ENCODE measurements at places on chromosomes 12 and 14. TPM values are rescaled to one million over a fixed set of nuclear protein-coding genes. Genes with fewer than 3 reads are reported as not detected.

Gene KRT79
- total RNA-seq, result 2.4 TPM

Gene CCDC177
- total RNA-seq, result not detected

- no peak for DNase-seq
Observed at GRCh38 chr14:102819747-102820330, 42.6 kb downstream of the TRAF3 start.

DNA sequence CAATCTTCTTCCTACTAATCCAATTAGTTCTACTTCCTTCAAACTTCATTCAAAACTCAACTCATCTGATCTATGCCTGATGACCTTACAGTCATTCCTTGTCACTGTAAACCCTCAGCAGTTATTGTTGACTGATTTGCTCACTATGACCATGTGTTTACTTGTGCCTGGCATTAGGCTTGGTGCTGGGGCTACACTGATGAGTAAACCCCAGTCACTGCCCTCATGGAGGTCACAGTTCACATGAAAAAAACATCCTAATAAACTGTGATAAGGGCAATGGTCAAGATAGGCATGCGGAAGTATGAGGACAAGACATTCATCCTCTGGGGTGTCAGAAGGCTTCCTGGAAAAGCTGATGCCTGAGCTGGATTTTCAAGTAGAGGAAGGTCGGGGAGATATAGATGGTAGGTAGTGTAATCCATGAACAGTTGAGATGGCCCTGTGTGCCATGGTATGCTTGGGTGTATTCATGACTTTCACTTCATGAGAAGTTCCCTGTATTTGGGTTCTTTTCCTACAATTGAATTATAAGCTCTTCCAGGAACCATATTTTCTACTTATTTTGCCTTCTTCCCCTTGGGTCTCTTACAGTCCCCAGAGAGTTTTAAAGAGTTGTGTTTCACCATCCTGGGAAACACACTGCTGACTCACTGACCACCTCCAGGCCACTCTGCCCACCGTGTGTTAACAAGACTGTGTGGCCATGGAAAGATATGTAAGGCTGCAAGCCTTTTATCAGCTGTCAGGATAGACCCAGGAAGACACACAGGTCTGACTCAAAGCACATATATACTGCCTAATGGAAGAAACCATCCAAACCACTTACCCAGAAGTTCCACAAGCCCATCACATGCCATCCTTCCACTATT lies 38.7 kb upstream of the DUSP6 start:
- no peak for DNase-seq

DNA sequence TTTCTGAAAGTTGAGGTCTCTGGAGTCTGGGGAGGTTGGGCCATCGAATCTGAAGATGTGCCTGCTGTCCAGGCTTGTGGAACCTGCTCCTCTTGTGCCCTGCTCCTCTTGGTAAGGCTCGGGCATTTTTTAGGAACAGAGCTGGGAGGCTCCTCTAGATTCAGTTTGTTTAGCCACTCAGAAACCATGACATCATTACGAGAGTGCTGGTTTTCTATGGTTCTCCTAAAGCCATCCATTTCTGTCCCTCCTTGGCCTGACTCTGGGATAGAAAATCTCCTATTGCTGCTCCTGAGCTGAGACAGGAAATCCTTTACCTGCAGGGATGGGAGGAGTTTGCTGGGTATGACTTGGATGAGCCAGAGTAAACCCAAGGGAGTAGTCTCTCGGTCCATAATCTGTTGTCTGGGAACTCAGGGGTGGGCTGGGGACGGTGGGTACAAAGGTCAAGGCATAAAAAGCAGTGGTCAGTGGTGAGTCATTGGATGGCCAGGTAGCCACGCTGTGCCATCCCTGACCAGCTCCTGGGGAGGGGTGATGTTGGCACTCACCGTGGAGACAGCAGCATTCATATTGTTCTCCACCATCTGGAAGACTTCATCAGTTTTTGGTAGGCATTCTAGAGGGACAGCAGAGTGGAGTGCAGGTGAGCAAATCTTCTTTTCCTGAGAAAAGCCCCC lies 2.4 kb upstream of the ADCY4 start:
- no peak for DNase-seq

Gene DLGAP5
- total RNA-seq, result not detected

Gene NOVA1
- 11.7 TPM for total RNA-seq

- no peak for DNase-seq
Observed at GRCh38 chr14:69938751-69939150, 59.5 kb downstream of the SMOC1 start.

- DNase-seq, result no peak
Observed at GRCh38 chr12:57149245-57149900, 2.0 kb upstream of the LRP1-AS start.

DNA sequence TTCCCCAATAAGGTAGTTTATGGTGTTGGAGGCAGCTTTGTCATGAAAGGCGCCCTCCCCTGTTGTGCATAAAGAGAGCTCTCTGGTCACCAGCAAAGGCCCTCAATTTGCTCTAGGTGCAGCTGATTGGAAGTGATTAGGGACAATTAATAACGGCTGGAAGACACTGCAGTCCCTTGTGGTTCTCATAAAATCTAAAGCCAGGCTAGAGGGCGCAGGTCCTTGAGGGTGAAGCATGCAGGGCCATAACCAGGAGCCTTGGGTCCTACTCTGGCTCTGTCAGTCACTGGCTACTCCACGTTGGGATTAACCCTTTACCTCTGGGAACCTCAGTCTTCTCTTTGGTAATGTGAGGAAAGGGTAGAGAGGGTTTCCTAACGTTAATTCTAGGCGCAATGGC lies 1.9 kb downstream of the DAAM1 start:
- DNase-seq, result no peak

DNA sequence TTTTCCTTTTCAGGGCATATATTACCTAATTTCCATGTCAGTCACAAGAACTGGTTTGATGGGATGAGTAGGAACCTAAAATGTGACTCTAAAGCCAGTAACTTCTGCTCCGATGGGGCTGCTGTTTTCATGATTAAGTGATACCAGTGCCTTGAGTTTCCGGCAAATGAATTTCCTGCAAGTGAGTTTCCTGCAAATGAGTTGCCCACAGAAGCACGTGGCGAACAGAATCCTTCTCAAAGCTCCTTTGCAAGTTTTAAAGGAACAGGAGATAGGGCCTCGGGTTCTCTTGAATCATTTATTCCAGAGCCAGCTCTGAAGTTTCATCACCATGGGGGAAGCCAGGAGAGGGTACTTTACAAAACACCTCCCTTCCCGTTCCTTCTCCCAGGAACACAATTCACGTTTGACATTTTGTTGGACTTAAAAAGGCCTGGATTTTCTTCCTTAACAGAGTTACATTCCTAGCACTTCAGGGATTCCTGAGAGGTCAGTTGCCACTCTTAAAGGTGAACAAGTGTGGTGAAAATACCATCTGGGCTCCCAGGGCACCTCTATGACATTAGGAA lies 2.2 kb upstream of the PPTC7 start:
- DNase-seq, result no peak

DNA sequence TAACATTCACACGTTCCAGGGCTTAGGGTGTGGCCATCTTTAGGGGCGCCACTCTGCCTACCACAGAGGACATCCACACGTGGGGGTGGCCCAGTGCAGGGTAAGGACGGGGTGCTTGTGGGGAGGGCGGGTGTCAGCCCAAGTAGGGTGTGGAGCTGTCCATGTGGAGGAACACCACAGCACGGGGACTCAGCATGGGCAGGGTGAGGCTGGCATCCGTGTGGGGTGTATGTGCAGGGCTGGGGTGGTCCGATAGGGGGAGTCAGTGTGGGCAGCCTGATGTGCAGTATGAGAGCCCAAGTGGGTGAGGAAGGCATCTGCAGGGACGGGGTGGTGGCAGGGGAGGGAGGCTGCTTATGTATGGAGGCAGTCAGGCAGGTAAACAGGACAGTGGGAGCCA lies 17.7 kb downstream of the PSMC1 start:
- peak; percentile 81 for DNase-seq

Gene KRT77
- total RNA-seq, result not detected

GRCh38 chr12:6539314-6539682 lies 5.0 kb downstream of the GAPDH start:
- no peak for DNase-seq

- peak; percentile 88 for DNase-seq
Observed at GRCh38 chr12:2783936-2784600, 10.7 kb upstream of the FKBP4 start.

- no peak for DNase-seq
Observed at GRCh38 chr12:131713349-131713748, 2.5 kb downstream of the SFSWAP start.

Gene ABCC9
- 55.1 TPM for total RNA-seq

Gene TAS2R19
- 2.8 TPM for total RNA-seq

Gene ZBTB42
- total RNA-seq, result 5.9 TPM

DNA sequence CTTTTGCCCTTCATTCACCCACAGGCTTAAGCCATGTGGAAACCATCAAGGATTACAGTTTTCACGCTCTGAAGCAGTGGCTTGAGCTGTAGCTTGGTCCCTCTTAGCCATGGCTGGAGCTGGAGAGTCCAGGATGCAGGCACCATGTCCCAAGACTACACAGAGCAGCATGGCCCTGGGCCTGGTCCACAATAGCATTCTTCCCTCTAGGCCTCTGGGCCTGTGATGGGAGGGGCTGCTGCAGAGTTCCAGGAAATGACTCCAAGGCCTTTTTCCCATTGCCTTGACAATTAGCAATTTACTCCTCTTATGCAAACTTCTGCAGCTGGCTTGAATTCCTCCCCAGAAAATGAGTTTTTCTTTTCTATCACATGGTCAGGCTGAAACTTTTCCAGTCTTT lies 211.3 kb downstream of the RERGL start:
- DNase-seq, result no peak

DNA sequence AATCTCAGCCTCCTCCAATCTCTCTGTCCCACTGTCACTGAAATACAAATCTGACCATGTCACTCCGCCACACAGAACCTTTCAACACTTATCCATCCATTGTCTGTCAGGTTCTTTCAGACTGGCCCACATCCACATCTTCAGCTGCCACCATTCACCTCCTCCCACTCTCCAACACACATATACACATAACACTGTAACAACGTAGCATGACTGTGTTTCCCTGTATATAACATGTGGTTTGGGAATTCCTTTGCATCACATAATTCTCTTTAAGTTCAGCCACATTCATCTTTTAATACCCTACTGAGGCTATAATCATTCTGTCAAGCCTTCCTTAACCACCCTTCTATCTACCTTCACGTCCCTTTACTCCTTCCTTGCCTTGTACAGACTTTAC lies 99.2 kb downstream of the PPP2R5E start:
- no peak for DNase-seq

- no peak for DNase-seq
Observed at GRCh38 chr12:6539707-6540134, 5.4 kb downstream of the GAPDH start.

Gene NPFF
- not detected for total RNA-seq

GRCh38 chr14:105161309-105161708 lies 7.3 kb downstream of the JAG2 start:
- DNase-seq, result no peak

- peak; percentile 87 for DNase-seq
Observed at GRCh38 chr12:130989391-130989790, 35.7 kb downstream of the ADGRD1 start.
